NCI-H345 (cell line): ENCODE measurements at places on chromosomes 1 and 21.

GRCh38 chr1:204079608-204079999 lies 6.7 kb downstream of the SOX13 start:
- DNase-seq: no peak

DNA sequence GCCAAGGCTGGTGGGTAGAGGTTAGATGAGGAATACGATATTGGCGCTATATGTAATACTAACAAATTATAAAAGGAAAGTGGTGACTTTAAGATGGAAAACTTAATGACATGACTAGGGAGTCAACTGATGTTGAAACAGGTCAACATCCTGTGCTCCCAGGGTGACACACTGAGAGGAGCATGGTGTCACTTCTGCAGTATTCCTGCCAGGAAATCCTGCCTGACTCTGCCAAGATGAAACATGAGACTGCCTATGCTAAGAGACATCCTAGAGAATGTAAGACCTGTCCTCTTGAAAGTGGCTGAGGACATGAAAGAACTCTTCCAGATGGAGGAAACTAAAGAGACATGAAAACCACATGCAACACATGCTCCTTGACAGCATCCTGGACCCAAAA lies 65.0 kb upstream of the KCND3 start:
- no peak for DNase-seq

GRCh38 chr1:178940068-178940765 lies 69.3 kb upstream of the ANGPTL1 start:
- DNase-seq: no peak

DNA sequence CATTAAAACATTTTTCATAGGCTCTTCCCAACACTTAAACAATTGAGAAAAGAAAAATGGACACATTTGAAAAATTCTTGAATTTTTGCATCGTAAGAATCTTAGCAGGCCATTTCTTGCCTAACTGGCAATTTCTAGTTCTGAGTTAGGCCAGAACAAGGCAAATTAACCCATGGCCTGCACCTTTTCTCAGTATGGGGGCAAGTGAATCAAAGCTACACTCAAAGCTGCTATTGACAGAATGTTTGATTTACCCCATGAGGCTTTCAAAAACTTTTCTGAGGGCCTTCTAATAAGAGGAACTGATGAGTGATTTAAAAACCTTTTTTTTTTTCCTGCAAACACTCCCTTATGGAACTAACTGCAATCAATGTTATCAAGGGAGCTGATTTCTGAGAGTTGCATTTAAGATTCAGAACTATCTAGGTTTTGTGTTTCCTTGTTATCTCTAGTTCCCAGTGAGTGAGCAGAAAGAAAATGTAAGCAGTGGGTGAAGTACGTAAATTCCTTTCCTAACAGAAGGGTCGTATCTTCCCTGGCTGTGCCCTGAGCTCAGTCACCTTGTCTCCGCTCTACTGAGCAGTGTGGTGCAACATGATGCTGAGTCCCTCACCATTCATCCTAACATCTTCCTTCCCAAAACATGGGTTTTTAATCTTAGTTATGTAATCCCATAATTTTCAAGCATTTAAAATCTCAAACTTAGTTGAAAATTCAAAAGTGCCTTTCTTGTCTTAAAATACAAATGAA lies 353.7 kb downstream of the DPYD start:
- DNase-seq: no peak

GRCh38 chr1:6205849-6206519 lies at the start of gene RNF207:
RNF207 (plus strand) TSS chr1:6206119; CDS start chr1:6206536, 417 bp downstream.
- peak; percentile 63 for DNase-seq
